ENCODE measurements at places on chromosomes 1 and 21. TPM values are rescaled to one million over a fixed set of nuclear protein-coding genes. Genes with fewer than 3 reads are reported as not detected.

The TMEM200B gene
- 20.4 TPM for total RNA-seq

The LCE2B gene
- not detected for total RNA-seq

The WLS gene
- total RNA-seq, result 98.7 TPM

The LIN28A gene
- total RNA-seq, result not detected

DNA sequence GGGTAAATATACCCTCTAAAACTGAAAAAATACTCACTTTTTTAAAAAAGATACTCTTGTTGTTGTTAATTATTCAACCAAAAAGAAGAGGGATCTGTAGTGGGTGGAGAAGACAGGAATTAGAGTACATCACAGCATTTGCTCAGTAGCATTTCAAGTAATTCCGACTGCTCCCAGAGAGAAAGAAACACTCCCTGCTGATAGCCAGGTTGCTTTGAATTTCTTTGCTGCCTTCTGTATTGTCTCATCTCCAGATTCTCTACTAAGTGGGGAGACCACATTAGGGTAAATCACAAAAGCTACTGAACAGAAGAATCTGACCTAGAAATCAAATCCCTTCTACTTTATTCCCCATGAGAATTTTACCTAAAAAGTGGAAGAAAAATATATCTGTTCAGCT is 661.1 kb downstream of the BRINP3 start:
- no peak for DNase-seq

GRCh38 chr1:204383163-204383904 is 23.6 kb upstream of the PLEKHA6 start:
- DNase-seq, result no peak

GRCh38 chr1:110338309-110338885 is 780 bp upstream of the RBM15 start:
- DNase-seq, result no peak

DNA sequence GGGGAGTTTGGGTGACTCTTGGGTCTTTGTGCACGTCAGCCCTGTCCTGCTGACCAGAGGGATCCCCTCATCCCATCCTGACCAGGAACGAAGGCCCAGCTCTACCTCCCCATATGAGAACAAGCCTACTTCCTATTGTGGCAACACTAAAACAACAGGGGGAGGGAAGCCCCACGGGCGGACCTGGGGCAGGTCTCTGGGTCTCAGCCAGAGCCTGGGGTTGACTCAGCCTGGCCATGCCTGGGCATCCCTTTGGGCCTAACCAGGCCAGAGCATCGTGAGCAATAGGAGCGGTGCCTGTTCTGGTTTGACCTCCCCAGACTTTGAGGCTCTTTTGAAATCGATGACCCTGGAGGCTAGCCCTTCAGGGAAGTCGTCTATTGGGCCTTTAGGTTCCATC is 16.8 kb downstream of the RPS6KA1 start:
- DNase-seq, result no peak

- DNase-seq, result no peak
These were observed 33.6 kb upstream of the ADARB1 start for GRCh38 chr21:45040739-45041138.

DNA sequence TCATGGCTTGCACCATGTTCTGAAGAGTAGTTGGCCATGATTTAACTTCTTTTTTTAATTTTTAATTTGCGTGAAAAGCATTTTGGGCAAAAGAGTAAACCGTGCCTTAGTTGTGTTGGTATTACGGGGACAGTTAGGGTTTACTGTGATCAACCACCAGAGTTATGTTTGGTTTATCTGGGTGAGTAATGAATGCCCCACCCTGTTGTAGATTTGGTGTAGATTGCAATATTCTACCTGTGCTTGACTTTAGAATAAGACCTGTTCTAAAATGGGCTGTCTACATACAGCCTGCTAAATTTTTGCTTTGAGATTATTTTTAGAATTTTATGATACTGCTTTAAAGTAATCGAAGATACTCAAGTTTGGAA is 1.4 kb downstream of the USP25 start:
- no peak for DNase-seq

DNA sequence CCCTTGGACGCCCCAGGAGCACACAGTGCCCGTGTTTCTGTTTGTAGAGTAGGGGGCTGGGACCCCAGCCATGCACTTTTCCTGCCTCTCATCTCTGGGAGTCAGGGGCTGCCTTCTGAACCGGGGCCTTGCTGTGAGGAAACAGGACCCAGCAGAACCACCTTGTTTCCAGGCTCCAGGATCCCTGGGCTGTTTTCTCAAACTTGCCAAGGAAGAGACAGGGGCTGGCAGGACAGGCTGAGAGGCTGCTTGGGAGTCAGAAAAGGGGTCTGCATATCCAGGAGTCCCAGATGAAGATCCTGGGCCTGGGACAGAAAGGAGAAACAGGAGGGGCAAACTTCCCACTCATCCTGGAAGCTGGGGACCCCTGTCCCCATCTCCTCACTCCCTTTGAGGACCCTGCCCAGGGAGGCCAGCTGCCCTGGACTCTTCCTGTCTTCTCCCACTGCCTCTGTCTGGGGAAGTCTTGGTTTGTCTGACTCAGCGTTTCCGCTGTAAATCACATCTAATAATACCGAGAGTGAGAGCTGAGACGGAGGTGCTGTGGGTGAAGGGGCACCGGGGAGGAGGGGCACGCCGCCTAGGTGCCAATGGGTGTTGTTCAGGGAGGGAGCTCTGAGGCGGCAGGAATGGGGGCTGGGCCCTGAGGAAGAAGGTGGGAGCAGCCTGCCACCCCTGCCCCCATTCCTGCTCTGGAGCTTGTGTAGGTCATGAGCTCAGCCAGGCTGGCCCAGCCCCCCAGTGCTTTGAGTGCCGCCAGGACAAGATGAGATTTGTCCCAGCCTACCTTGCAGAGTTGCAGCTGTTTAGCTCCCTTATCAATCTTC is 16.7 kb downstream of the POU3F1 start:
- no peak for DNase-seq

Data from urinary bladder (tissue), 4 donors.